ENCODE measurements at places on chromosomes 2 and 18.

- DNase-seq: no peak
Measured at GRCh38 chr2:178716394-178716793, 90.8 kb downstream of the TTN start.

DNA sequence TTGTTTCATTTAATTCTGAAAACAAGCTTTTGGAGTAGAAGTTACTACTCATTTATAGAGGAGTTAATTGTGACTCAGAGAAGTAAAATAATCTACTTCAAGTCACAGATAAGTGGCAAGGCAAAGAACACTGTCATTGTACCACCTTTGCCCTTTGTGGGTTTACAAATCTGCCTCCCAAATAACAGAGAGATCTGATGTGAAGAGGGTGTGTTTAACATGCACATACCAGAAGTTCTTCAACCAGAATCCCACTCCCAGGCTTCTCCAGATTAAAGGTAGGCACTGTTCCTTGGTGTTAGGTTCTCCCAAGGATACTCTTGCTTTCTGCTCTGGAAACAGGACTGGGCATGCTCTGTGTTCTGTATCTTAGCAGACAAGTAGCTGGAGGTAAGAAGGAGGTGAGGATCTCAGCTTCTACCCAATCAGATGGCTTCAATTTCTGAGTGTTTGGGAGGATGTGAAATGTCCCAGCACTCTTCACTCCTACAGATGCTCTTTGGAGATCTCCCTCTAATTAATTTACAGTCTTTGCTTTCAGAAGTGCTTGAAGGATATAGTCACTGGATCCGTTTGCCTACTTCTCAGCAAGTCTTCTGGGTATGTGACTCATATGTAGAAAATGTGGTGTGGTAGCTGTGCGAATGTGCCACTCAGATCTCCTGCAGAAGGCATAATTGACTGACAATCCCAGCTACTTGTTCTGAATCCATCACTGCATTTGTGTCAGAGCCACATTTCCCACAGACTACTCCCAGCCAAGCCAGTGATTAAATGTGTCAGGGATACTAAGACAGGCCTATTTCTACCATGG, 111.1 kb downstream of the KLHL14 start:
- DNase-seq: no peak

- no peak for DNase-seq
Measured at GRCh38 chr2:165905269-165905668, 48.3 kb downstream of the TTC21B start.

GRCh38 chr2:203626952-203627681, 79.3 kb upstream of the CD28 start:
- no peak for DNase-seq

- DNase-seq: no peak
Measured at GRCh38 chr2:85401464-85401805, 8.7 kb downstream of the CAPG start.

DNA sequence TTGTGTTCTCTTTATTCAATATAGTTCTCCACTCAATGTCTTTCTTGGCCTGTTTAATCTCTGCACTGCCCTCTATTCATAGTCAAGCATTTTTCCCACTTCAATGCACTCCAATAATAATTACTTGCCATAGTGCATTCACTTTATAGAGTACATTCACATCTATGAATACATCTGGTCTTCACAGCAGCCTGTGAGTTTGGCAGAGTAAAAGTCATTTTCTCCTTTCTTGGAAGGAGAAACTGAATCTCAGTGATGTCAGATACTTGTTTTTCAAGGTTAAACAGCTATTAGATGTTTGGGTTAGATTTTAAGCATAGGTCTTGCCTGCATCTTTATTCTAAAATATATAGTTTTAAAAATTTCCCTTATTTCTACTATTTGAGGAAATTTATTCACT, 373.2 kb downstream of the TRIB2 start:
- DNase-seq: no peak

- DNase-seq: no peak
Measured at GRCh38 chr2:207315131-207315530, 149.4 kb upstream of the KLF7 start.

Measured in NCI-H2171 (cell line).